ENCODE measurements at places on chromosomes 6 and 20. TPM values are rescaled to one million over a fixed set of nuclear protein-coding genes. Genes with fewer than 3 reads are reported as not detected.

The CPXM1 gene
- total RNA-seq, result 20.3 TPM

GRCh38 chr20:33658510-33658909, 3.6 kb upstream of the C20orf144 start:
- no peak for DNase-seq

GRCh38 chr6:14454473-14454775, 336.9 kb downstream of the CD83 start:
- DNase-seq, result no peak

- no peak for DNase-seq
These were observed 60.7 kb upstream of the SHLD1 start for GRCh38 chr20:5689463-5689862.

- no peak for DNase-seq
These were observed 3.1 kb upstream of the SNAP91 start for GRCh38 chr6:83711958-83712357.

The PAX1 gene
- total RNA-seq, result not detected

The FERMT1 gene
- 1.5 TPM for total RNA-seq

The MYBL2 gene
- 107 TPM for total RNA-seq

GRCh38 chr6:145733810-145734209, 1.5 kb downstream of the EPM2A start:
- DNase-seq, result no peak

DNA sequence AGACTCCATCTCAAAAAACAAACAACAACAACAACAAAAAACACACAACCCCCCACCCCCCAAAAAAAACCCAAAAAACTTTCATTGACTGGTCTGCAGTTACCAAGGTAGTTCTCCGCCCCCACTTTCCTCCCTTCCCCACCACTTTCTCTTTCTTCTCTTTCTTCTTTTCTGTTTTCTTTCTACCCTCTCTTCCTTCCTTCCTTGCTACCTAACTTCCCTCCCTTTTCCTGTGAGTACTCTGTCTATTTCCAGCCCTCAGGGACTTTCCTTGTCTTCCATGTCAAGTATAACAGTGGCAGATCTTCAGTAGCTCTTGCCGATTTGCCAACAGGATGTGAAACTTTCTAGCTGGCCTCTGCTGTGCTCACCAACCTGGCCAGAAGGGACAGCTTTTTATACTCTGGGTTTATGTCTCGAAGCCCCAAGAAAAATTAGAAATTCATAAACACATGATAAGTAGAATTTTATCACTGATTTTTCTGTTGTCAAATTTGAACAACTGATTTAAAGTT, 399.5 kb downstream of the QKI start:
- no peak for DNase-seq

GRCh38 chr6:107822176-107823046, 1.7 kb downstream of the SCML4 start:
- DNase-seq, result no peak

DNA sequence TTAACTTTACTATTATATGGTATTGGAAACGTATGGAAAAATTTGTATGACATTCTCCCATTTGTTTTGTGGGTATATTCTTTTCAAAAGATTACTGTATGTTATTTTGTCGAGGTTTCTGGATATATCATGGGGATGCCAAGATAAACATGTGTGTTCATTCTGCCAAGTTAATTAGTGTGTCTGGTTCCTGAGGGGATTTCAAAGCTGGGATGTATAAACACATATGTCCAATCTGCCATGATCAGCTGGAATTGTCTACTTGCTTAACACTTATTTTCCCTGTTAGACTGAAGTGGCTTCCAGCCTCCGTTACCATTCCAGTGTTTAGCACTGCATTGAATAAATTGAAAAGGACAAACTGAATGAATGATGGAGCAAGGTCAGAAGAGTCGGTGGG, 86.2 kb downstream of the DNAH8 start:
- DNase-seq, result peak; percentile 26

GRCh38 chr6:128135325-128135724, 234.5 kb upstream of the THEMIS start:
- no peak for DNase-seq

The MARCKS gene
- 320 TPM for total RNA-seq

DNA sequence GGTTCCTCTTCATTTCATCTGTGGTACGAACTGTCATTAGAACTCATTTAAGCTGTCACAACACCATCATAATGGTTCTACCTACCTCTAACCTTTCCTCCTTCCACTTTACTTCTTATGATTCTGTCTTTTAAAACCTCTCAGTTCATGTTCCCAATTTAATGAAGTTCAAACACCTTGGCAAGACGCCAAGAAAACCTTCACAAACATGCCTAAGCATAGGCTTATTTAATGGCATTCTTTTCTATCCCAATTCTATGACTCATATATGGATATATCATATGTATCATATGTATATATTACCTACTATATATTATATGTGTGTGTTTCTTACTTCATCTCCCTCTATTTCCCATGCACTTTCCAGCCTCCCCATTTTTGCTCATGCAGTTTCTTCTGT, 283.4 kb upstream of the TBX18 start:
- no peak for DNase-seq

DNA sequence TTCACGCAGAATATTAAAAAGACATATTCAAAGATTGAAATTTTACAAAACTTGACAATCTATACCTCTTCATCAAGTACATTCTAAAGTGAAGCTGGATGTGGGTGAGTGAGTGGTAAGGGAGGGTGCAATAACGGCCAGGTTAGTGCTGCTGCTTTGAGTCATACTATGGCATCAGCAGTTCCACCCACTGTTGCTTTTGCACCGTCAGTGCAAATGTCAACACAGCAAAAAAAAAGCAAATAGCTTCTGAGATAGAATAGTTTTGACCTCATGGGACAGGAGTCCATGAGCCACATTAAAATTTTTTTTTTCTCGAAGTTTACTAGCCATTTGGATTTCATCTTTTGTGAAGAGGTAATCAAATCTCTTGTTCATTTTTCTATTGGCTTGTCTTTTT, 31.8 kb downstream of the PSMF1 start:
- no peak for DNase-seq

DNA sequence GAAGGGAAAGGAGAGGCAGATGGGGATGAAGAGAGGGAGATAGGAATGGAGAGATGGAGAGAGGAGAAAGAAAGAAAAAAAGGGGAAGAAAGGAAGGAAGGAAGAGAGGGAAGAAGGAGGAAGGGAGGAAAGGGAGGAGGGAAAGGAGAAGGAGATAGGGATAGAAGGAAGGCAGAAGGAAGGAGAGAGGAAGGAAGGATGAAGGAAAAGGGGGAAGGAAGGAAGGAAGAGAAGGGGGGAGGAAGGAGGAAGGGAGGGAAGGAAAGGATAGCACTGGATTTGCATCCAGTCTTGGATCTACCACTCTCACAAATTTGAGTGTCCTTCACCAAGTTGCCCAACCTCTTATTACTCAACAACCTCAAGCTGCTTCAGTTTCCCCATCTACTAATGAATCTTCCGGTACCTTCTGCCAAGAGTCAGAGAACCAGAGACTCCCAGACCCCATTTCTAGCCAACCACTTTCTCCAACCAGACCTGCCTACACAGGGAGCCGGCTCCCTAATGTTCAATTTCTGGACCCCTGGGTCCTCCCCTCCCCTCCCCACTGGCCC, 79.7 kb upstream of the FOXP4 start:
- DNase-seq, result no peak

The ENPP4 gene
- total RNA-seq, result 4.5 TPM

- peak; percentile 49 for DNase-seq
These were observed 583.8 kb upstream of the GJE1 start for GRCh38 chr6:141548966-141549365.

GRCh38 chr6:167136376-167136775, 13.5 kb downstream of the CCR6 start:
- DNase-seq, result no peak

DNA sequence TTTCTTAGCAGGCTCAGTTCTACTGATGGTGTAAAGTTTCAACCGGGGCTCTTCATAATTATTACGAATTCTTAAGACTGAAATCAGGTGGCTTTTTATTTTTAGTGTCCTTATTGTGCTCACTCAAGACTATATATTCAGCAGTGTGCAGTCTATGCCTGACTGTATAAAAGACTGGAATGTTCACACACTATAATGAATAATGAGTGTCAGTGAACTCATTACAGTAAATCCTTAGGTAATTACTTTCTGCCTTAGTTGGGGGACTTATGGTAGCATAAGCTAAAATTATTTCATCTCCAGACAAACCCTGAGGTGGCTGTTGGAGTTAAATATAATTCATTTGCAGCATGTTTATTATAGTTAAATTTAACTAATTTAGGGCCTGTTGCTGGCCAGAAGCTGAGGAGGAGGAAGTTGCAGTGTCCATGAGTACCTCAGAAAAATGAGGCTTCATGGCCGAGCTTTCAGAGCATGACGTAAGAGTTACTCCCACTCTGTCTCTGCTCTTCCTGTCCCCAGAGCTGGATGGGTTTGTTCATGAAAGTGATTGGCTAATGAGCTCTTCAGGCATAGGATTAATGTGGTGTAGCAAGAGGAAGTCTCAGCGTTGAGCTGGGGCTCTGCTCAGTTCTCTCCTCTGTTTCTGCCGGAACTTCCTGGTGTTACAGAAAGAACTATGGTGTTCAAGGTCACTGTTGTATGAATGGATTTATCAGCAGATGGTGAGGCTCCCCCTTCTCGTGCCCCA, 335.7 kb downstream of the NRN1 start:
- DNase-seq, result no peak

- DNase-seq, result no peak
These were observed 152.1 kb downstream of the TTLL2 start for GRCh38 chr6:167476844-167477595.

- no peak for DNase-seq
These were observed 115.7 kb downstream of the AIG1 start for GRCh38 chr6:143176090-143177021.

GRCh38 chr6:16777794-16778193, 16.5 kb upstream of the ATXN1 start:
- no peak for DNase-seq

The WFDC2 gene
- not detected for total RNA-seq

GRCh38 chr6:14270925-14271788, 153.6 kb downstream of the CD83 start:
- no peak for DNase-seq

- DNase-seq, result peak; percentile 44
These were observed 109.3 kb downstream of the IPCEF1 start for GRCh38 chr6:154247119-154247861.

DNA sequence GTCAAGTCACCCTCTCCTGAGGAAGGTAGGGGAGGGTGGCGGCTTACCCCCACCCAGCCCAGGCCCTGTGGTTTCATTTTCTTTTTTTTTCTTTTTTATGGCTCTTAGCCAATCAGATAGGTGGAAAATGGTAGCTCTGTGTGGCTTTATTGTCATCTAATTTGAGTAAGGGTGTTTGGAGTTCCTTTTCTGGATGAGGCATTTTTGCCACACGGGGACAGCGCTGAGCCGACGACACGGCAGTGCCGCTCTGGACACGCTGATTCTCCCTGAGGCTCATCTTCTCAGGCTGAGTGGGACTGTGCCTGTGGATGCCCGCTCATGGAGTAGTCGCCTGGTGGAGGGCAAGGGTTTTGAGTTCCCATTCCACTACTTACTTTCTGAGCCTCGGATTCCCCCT, 37.6 kb upstream of the ANGPT4 start:
- DNase-seq, result no peak

DNA sequence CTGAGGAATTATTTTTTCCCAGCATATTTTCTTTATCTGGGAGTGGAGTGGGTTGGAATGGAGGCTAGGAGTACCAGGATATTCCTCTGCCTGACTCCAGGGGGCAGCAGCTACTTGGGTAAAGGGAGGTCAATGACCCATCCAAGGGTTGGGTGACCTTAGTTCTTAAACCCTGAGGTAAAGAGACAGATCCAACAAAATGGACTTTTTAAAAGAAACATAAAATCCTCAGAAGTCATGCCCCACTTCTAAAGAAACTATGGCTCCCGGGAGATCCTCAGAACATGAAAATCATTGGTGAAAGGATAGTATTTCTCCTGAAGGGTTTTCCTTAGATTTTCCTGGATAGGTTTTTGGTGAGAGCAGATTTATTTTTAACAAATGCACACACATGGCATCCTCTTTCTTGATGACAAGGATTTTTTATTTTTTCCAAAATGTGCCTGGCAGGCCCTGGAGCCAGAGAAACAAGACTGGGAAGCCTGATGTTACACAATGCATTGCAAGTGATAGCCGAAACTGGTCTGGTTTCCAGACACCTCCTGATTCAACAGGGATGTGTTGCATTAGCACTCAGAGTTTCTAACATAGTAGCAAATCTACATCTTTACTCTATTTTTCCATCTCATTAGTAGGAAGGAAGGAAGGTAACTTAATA, 240.9 kb upstream of the BTBD3 start:
- peak; percentile 51 for DNase-seq

The RBM24 gene
- 6.0 TPM for total RNA-seq

- DNase-seq, result no peak
These were observed 717.9 kb upstream of the POU3F2 start for GRCh38 chr6:98116455-98116854.

GRCh38 chr6:44897316-44897715, 430.8 kb upstream of the RUNX2 start:
- DNase-seq, result no peak

- DNase-seq, result peak; percentile 86
These were observed at the start of gene VEGFA for GRCh38 chr6:43769526-43770371. VEGFA (plus strand) TSS chr6:43770211.

Data from endothelial cell of umbilical vein (primary cell).